Hepatic stellate cell (primary cell): ENCODE measurements at places on chromosomes 3 and 15.

- DNase-seq = no peak
These were observed 12.9 kb downstream of the EIF2AK4 start for GRCh38 chr15:39946862-39947261.

GRCh38 chr3:45002139-45002660 is 23.9 kb upstream of the CLEC3B start:
- no peak for DNase-seq

DNA sequence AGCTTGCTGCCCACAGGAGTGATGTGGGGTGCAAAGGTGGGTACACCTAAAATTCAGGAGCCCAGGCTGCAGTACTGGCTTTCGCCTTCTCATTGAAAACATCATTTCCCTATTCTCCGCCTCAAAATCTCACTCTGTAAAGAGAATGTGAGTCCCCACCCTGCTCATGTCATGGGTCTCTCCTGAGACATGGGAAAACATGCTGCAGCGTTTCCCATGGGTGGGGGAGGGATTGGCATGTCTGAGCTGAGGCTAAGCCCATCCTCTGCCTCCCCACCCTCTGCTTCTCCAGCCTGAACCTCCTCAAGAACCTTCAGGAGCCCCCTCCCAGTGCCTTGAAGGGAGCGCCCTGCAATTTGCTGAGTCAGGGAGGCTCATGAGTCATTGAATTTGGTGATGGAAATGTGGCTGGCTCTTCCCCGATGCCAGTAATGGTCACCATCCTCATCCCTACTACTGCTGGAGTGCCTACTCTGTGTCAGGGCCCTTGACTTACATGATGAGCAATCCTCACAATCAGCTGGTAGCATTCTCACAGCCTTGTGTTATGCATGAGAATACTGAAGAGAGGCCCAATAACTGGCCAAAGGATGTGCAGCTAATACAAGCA is 28.8 kb downstream of the WNT5A start:
- no peak for DNase-seq

- no peak for DNase-seq
These were observed 77.9 kb downstream of the RPN1 start for GRCh38 chr3:128572644-128573105.

- peak; percentile 80 for DNase-seq
These were observed 5.9 kb upstream of the CALML4 start for GRCh38 chr15:68210821-68211655.

DNA sequence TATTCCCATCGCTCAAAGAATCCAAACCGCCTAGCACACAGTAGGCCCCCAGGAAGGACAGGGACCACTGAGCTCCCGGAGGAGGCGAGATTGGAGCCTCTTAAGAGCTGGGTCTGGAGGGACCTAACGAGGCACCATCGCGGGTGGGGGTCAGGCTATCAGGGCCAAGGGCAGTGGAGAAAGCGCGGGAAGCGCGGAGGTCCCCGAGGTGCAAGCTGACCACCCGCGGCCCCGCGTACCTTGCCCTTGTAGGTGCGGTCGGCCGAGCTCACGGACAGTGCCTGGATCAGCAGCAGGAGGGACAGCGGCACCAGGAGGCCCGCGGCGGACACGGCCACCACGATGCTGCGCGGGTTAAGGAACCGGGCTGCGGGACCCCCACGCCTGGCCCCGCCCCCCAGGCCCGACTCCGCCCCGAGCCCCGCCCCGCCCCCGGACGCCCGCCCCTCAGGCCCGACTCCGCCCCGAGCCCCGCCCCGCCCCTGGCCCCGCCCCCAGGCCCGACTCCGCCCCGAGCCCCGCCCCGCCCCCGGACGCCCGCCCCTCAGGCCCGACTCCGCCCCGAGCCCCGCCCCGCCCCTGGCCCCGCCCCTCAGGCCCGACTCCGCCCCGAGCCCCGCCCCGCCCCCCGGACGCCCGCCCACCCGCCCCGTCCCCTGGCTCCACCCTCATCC is 3.9 kb downstream of the ZDHHC19 start:
- DNase-seq = no peak

- DNase-seq = no peak
These were observed 14.8 kb downstream of the ATP10A start for GRCh38 chr15:25848325-25848724.

GRCh38 chr3:197494366-197495058 is 61.3 kb downstream of the BDH1 start:
- DNase-seq = no peak

DNA sequence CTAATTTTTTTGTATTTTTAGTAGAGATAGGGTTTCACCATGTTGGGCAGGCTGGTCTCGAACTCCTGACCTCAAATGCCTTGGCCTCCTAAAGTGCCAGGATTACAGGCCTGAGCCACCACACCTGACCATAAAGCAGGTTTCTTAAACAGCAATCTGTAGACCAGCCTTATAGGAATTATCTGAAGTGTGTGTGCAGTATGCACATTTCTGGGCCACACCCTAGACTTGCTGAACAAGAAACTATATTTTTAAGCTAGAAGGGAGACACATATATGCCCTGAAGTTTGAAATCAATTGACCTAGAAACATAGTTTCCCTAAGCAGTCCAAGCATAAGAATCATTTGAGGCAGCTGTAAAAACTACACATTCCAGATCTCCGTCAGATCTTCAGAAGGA is 805.7 kb downstream of the TUSC7 start:
- no peak for DNase-seq

DNA sequence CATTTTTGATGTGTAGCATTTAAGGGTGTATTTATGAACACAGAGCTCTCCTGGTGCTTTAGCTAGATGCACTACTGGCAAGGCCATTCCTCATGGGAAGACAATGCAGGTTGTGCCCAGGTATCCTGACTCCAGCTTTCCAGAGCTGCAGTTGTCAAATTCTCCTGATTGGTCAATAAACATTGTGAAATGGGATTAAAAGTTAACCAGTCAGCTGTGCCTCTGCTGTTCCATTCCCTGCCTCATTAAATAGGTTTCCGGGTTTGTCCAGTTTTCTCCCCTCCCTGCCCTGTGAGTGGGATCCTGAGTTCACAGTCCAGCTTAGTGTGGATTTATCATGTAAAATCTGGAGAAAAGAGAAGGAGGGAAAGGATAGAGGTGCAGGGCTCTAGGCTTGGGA is 207.3 kb downstream of the SQOR start:
- DNase-seq = no peak

- DNase-seq = no peak
These were observed 138.9 kb downstream of the CACNA1D start for GRCh38 chr3:53633197-53633787.

DNA sequence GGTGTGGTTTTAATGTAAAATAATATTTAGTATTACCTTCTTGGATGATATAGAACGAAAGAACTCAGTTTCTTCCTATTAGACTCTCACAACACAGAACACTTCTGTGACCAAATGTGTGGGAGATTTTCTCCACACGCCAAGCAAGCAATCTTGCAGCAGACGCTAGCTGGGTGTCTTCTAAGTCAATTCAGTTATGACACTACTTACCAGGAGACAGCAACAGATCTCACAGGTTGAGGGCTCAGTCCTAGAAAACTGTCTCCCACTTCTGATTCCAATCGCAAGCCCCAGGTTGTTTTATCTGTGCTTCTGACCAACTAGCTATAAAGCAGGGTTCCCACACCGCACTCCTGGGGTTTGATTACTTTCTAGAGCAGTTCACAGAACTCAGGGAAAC is 41.2 kb downstream of the HERC1 start:
- no peak for DNase-seq

- DNase-seq = no peak
These were observed 750.0 kb downstream of the ZPLD1 start for GRCh38 chr3:103184772-103185171.

DNA sequence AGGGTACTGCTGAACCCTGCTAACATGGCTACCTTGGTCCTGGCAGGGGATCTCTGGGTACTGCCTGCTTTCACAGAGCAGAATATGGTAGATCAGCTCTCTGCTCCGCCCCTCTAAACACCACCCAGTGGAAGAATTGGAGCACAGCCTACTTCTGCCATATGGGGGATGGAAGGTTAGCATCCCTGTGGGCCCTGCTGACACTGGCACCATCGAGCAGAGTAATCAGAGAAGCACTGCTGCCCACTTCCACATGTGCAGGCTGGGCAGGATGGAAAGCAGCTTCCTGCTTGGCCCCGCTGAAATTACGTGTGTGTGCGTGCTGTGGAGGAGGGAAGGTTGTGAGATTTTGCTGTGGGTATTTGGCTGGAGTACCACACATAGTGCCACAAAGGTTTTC is 24.8 kb downstream of the CCR1 start:
- DNase-seq = no peak

DNA sequence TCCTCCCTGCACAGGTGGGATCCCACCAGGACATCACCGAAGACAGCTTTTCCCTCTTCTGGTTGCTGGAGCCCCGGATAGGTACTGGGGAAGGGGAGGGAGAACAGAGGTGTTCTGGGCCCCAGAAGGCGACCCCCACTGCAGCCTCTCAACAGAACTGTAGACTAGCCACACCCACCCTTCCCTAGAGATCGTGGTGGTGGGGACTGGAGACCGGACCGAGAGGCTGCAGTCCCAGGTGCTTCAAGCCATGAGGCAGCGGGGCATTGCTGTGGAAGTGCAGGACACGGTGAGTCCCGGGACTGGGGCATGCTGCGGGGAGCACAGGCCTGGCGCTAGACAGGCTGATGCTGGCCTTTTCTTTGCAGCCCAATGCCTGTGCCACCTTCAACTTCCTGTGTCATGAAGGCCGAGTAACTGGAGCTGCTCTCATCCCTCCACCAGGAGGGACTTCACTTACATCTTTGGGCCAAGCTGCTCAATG is 809 bp downstream of the NDUFAF3 start:
- no peak for DNase-seq

GRCh38 chr3:47617086-47618010 is 38.7 kb upstream of the CSPG5 start:
- DNase-seq = peak; percentile 12

GRCh38 chr3:113211330-113212149 is at the start of gene BOC:
BOC (plus strand) TSS chr3:113211557; CDS start chr3:113249803, 38,246 bp downstream.
- DNase-seq = peak; percentile 42

DNA sequence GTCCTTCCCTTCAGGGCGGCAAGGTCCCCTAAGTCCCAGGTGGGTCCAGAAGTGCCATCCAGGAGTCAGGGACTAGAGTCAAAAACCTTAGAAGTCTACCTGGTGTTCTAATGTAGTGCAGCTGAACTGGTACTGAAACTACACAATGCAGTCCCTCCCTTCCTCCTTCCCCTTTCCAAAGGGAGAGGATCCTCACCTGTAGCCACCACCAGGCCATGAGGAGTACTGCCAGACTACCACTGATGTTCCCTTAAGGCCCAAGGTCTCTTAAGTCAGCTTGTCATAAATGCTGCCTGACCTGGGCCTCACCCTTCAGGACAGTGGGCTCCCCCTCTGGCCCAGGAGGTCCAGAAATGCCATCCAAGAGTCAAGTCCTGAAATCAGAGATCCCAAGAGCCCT is 98.9 kb downstream of the ULK4 start:
- no peak for DNase-seq

DNA sequence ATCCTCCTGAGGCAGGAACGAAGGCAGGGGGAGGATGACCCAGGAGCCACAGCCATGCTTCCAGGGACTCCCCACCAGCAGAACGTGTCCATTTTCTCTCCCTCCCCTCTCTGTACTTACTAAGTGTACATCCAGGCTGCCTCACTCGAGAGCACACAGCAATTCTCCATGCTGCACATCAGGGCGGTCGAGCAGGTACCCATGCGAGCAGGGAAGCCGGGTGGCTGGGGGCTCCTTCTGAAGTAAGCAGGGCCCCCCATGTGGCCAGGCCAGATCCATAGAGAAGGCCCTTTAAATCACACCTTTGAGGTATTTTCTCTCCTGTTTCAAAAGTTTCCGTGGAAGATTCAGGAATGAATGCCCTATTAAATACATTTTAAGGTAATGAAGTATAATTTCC is 41.2 kb upstream of the SLC6A11 start:
- no peak for DNase-seq

DNA sequence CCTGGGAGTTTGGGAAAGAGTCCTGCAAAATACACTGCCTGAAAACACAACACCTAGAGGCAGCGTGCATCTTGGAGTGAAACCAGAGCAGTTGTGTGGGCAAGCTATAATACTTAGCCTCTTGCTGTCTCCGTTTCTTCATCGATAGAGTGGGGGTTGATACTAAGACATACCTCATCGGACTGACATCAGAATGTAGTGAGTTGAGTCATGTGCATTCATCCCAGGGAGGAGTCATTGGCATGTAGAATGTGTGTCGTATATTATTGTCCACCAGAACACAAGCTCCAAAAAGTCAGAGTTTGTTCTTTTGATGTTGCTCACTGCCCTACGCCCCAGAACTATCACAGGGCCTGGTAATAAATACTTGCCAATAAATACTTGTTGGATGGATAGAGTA is 4.3 kb downstream of the SNTN start:
- peak; percentile 29 for DNase-seq

DNA sequence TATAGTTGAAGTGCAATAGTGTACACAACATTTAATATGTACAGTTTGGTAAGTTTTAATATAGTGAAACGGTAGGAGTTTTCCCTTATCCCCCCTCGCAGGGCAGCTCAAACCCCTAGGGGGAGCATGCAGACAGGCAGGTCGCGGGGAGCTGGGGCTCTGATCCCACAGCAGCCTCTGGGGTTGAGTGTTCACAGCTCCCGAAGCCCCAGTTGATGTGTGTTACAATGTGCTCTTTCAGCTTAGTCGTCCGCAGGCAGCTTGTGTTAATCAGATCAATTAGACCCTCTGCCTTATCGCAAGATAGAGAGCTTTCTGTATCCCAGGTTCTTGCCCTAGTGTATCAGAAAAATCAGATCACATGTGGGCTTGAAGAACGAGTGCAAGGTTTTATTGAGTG is 143.1 kb upstream of the CHRNA7 start:
- DNase-seq = no peak

DNA sequence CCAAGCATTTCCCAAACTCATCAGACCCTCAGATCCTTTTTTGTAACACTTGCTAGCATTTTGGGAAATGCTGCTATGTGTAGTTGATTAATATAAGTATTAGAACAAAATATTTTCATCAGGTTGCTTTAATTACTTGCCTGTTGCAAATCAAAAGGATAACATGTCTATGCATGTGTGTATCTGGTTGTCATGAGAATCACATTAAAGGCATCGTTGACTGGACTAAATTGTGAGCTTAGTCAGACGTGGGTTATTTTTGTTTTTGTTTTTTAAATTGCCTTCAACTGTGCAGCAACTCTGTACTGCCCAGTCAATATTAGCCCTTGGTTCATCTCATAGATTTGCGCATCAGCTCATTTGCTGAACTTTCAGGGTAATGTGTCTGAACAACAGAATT is 81.6 kb downstream of the SLMAP start:
- DNase-seq = no peak

DNA sequence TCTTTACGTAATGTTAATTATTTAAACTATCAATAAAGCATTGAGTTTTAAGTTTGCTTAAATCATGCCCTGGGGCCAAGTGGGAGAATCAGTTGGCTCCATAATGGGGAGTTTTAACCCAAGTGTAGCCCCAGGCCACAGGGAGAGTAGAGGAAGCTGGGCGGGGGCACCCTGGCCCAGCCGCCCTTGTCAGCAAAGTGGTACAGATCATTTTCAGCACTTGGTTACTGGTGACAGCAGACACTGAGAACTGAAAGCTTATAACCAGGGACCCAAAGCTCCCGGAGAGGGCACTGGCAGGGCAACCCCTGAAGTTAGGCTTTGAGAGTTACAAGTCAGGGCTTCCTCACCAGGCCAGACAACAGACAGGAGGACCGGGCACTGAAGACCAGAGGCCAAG is 90.6 kb downstream of the SEMA5B start:
- DNase-seq = no peak
